ENCODE measurements at places on chromosomes 12 and 14. TPM values are rescaled to one million over a fixed set of nuclear protein-coding genes. Genes with fewer than 3 reads are reported as not detected.

- H3K4me3 ChIP-seq, result no peak overlapping the region
- H3K27me3 ChIP-seq, result no peaks in the 10 kb centered on the region
- H3K4me1 ChIP-seq, result peaks cover 35% of the 10 kb centered on the region
These were observed 128.6 kb upstream of the PARP11 start for GRCh38 chr12:4001841-4002240.

DNA sequence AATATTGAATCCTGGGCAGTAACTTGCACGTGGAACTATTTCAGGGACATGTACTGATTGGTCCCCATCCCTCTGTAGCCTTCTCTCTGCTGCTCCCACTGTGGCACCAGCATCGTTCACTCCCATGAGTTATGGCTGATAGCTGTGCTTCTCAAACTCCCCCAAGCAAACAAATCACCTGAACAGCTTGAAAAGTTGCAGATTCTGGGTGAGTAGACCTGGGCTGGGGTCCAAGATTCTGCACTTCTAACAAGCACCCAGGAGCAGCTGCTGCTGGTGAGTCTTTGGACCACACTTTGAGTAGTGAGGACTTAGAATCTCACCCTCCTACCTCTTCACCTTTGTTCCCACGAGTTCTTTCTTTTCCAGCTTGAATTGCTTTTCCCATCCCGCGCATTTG is 49.4 kb upstream of the ZFP36L1 start:
- H3K36me3 ChIP-seq, result no peaks in the 10 kb centered on the region
- H3K4me3 ChIP-seq, result no peak overlapping the region
- no peak overlapping the region for H3K27ac ChIP-seq
- no peak for DNase-seq
- H3K4me1 ChIP-seq, result peaks cover 12% of the 10 kb centered on the region

GRCh38 chr14:60514378-60514740 is 5.4 kb downstream of the SIX6 start:
- no peaks in the 10 kb centered on the region for H3K36me3 ChIP-seq
- no peak for DNase-seq
- no peak overlapping the region for H3K4me3 ChIP-seq
- no peaks in the 10 kb centered on the region for H3K4me1 ChIP-seq
- H3K27me3 ChIP-seq, result peaks cover 91% of the 10 kb centered on the region

DNA sequence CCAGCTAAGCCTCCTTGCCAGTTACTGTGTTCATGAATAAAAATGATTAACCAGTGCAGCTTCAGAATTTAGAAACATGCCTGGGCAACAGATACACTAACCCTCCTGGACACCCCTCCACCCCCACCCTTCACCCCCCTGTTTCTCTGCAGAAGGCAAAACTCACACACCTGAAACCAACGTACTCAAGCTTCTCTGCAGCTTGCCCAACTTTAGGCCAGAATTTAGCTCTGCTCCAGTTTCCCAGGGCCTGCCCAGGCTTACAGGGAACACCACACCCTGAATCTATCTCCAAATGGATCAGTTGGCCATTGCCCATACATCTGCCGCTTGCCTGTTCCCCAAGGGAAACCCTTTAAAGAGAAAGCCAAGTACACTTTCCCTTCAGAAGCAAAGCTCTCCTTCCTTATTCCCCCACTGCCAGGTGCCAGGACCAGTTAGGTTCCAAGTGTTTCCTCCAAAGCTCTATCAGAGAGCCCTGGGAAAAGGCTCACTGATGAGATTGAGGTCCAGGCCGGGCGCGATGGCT is 1.8 kb upstream of the SPPL3 start:
- no peaks in the 10 kb centered on the region for H3K36me3 ChIP-seq
- H3K27ac ChIP-seq, result peak overlapping the region; percentile 16
- no peak overlapping the region for H3K4me3 ChIP-seq
- peaks cover 39% of the 10 kb centered on the region for H3K4me1 ChIP-seq
- DNase-seq, result no peak
- H3K27me3 ChIP-seq, result no peaks in the 10 kb centered on the region

- H3K27me3 ChIP-seq, result no peaks in the 10 kb centered on the region
- no peaks in the 10 kb centered on the region for H3K36me3 ChIP-seq
- no peak for DNase-seq
- H3K27ac ChIP-seq, result no peak overlapping the region
- H3K4me1 ChIP-seq, result no peaks in the 10 kb centered on the region
These were observed 8.6 kb upstream of the OAS3 start for GRCh38 chr12:112929715-112930114.

GRCh38 chr12:106914796-106915634 is 40.7 kb upstream of the TMEM263 start:
- no peaks in the 10 kb centered on the region for H3K36me3 ChIP-seq
- no peak for DNase-seq
- no peaks in the 10 kb centered on the region for H3K4me1 ChIP-seq

DNA sequence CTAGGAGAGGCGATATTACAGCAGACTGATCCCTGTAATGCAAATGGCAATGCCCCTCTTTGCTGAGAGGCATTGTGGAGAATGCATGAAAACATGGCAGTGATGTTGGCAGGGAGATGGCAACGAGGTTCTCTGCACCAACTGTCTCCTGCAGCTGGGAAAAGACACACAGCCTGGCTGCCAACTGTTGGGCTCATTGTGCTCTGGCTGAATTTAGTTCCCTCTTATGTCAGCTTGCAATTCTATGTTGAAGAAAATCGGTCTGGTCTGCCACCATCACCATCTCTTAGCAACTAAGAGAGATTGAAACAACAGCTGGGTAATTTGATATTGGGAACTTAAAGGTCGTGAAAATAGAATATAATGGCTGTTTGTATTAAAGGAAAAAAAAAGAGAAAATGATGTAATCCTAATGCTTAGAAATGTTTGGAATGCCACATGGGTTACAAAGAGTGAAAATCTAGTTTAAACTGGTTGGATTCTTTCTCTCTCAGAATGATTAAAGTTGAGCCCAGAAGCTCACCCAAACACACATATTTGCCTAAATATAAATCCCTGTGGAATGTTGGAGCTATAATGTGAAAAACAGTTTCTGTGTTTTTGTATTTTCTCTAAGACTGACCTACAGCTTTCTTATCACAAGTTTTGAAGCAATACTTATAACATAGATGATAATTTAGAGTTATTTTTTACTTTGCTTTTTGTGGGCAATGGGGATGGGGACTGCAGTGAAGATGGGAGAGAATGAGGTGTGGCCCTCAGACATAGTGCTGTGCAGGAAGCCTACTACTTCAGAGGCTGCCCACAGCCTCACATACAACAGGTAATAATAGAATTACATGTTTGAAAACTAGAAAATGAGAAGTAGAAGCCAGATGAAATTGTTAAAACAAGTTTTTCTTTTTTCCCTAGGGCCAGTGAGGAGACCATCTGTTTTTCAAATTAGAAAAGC is 143.7 kb downstream of the AKAP6 start:
- DNase-seq, result no peak
- peak overlapping the region; percentile 95 for H3K27ac ChIP-seq
- H3K36me3 ChIP-seq, result no peaks in the 10 kb centered on the region
- peaks cover 71% of the 10 kb centered on the region for H3K4me1 ChIP-seq
- H3K27me3 ChIP-seq, result no peaks in the 10 kb centered on the region
- no peak overlapping the region for H3K4me3 ChIP-seq

DNA sequence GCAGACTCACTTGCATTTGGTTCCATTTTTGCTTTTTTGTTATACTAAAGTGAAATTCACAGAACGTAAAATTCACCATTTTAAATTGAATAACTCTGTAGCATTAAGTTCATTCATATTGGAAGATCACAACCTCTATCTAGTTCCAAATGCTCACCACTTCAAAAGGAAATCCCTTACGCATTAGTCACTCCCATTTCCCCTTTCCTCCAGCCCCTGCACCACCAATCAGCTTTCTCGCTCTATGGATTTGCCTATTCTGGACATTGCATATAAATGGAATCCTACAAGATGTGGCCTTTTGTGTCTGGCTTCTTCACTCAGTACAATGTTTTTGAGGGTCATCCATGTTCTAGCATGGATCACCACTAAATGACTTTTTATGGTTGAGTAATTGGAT is 294.5 kb downstream of the KSR2 start:
- H3K27me3 ChIP-seq, result no peaks in the 10 kb centered on the region
- H3K4me1 ChIP-seq, result no peaks in the 10 kb centered on the region
- no peak overlapping the region for H3K4me3 ChIP-seq
- H3K36me3 ChIP-seq, result no peaks in the 10 kb centered on the region
- H3K27ac ChIP-seq, result no peak overlapping the region

GRCh38 chr12:26122681-26123481 is 2.0 kb downstream of the BHLHE41 start:
- peak overlapping the region; percentile 8 for H3K27ac ChIP-seq
- no peaks in the 10 kb centered on the region for H3K36me3 ChIP-seq

DNA sequence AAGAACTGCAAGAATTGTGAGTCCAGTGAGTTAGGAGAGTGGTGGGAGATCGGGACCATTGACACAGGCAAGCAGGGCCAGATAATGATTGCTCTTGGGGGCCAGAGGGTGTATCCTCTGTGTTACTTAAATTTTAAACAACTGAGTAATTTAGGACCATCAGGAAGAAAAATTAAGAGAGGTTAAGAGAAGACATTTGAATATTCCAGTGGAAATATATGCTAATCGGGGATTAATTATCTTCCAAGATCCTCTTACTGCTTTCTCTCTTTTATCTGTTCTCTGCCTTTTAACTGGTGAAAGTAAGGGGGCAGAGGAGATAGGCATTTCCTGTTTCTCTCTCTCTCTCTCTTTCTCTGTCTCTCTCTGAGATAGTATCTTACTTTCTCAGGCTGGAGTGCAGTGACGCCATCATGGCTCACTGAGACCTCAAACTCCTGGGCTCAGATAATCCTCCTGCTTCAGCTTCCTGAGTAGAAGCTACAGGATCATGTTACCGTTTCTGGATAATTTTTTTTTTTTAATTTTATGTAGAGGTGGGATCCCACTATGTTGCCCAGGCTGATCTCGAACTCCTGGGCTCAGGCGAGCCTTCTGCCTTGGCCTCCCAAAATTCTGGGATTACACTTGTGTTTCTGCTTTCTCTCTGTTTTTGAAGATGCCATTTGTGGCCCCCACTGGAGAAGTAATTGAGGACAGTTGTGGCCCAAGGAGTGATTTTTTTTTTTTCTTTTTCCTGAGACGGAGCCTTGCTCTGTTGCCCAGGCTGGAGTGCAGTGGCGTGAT is 85.1 kb downstream of the DIP2B start:
- H3K4me3 ChIP-seq, result no peak overlapping the region
- DNase-seq, result no peak
- peaks cover 10% of the 10 kb centered on the region for H3K4me1 ChIP-seq
- peak overlapping the region; percentile 41 for H3K27ac ChIP-seq
- H3K36me3 ChIP-seq, result no peaks in the 10 kb centered on the region

DNA sequence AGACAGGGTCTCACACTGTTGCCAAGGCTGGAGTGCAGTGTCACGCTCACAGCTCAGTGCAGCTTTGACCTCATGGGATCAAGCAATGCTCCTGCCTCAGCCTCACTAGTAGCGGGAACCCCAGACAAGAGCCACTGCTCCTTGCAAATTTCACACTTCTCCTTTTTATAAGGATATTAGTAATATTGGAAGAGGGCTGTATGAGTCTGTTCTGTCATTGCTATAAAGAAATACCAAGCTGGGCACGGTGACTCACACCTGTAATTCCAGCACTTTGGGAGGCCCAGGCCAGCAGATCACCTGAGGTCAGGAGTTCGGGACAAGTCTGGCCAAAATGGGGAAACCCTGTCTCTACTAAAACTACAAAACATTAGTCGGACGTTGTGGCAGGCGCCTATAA is 12.9 kb upstream of the ORAI1 start:
- H3K4me3 ChIP-seq, result no peak overlapping the region
- no peak overlapping the region for H3K27ac ChIP-seq
- no peak for DNase-seq
- no peaks in the 10 kb centered on the region for H3K27me3 ChIP-seq
- no peaks in the 10 kb centered on the region for H3K36me3 ChIP-seq

GRCh38 chr12:91271185-91271584 is 88.6 kb upstream of the DCN start:
- H3K4me3 ChIP-seq, result no peak overlapping the region
- no peaks in the 10 kb centered on the region for H3K4me1 ChIP-seq
- H3K27ac ChIP-seq, result no peak overlapping the region
- DNase-seq, result no peak
- no peaks in the 10 kb centered on the region for H3K27me3 ChIP-seq

GRCh38 chr12:101076921-101077320 is 133.1 kb downstream of the SLC5A8 start:
- H3K4me3 ChIP-seq, result no peak overlapping the region
- peaks cover 6% of the 10 kb centered on the region for H3K4me1 ChIP-seq
- H3K27ac ChIP-seq, result no peak overlapping the region
- no peak for DNase-seq
- H3K27me3 ChIP-seq, result no peaks in the 10 kb centered on the region

DNA sequence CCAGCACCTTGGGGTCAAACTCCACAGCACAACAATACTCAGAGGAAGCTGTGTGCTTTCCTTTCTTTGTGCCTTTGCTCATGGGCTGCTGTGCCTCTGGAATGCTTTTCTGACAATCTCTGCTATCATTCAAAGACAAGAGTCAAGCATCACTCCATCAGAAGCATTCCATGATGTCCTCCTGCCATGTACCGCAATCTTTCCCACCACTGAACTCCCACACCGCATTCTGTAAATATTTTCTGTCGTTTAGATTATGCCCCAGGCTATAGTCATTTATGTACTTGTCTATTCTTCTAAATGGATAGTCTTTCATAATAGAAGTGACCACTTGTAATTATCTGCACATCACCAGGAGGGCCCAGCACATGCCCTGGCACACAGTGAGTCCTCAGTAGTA is 327.8 kb downstream of the PDZRN4 start:
- no peak overlapping the region for H3K4me3 ChIP-seq
- no peak overlapping the region for H3K27ac ChIP-seq

DNA sequence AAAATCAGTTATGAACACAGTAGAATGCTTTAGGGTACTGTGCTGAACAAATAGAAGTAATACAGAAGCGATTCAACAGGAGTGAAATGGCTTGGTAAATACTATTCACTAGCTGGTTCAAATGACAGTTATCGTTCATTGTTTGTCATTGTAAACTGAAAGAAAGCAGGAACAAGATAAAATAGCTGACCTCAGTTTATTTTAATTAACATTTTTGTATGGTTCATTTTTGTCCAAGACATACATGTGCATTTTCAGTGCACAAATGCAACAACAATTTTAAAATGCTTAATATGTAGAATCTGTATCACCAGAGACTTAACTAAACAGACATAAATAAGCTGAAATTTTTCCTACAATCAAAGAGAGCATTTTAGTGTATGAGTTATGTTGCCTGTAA is 49.9 kb downstream of the ALX1 start:
- no peaks in the 10 kb centered on the region for H3K27me3 ChIP-seq
- no peak overlapping the region for H3K27ac ChIP-seq
- no peak overlapping the region for H3K4me3 ChIP-seq
- no peaks in the 10 kb centered on the region for H3K36me3 ChIP-seq
- H3K4me1 ChIP-seq, result no peaks in the 10 kb centered on the region

DNA sequence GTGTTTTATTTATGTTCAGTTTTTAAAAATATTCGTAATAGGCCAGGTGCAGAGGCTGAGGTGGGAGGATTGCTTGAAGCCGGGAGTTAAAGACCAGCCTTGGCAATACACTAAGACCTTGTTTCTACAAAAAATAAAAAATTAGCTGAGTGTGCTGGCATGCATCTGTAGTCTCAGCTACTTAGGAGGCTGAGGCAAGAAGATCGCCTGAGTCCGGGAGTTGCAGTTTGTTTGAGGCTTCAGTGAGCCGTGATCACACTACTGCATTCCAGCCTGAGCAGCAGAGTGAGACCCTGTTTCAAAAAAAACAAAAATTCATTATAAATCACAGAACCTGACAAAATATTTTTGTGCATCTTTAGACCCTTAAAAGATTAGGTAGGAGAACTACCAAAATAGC is 240.1 kb upstream of the ARHGAP5 start:
- H3K36me3 ChIP-seq, result no peaks in the 10 kb centered on the region
- DNase-seq, result no peak
- no peaks in the 10 kb centered on the region for H3K4me1 ChIP-seq
- no peaks in the 10 kb centered on the region for H3K27me3 ChIP-seq

The DAD1 gene
- polyA plus RNA-seq, result 369 TPM

The KRT79 gene
- polyA plus RNA-seq, result 0.09 TPM

The PPM1A gene
- 31.5 TPM for polyA plus RNA-seq

The PRICKLE1 gene
- 3.5 TPM for polyA plus RNA-seq

The ADCY4 gene
- polyA plus RNA-seq, result 0.44 TPM

The ACOT6 gene
- polyA plus RNA-seq, result not detected
